Cerebellar nuclear complex (tissue), 1 donor: ENCODE measurements at places on chromosomes 11 and 22.

- DNase-seq, result no peak
Measured at GRCh38 chr11:75786101-75786736, 17.6 kb downstream of the DGAT2 start.

DNA sequence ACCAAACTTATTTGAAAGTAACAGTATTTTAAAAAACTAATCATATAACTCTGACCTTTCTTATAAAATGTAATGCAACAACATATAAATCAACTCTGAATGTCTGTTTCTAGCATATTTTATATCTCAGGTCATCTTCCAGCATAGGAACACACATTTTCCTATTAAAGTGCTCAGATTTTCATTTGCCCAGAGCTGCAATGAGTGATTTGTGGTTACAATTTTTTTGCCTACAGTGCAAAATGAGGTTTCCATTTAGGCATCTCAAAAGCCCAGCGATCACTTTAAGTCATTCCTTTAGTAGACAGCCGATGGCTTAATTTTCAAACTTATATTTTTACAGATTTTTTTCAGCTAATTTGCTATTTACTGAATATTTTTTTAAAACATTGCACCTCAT lies 1.0 kb downstream of the LYVE1 start:
- no peak for DNase-seq

DNA sequence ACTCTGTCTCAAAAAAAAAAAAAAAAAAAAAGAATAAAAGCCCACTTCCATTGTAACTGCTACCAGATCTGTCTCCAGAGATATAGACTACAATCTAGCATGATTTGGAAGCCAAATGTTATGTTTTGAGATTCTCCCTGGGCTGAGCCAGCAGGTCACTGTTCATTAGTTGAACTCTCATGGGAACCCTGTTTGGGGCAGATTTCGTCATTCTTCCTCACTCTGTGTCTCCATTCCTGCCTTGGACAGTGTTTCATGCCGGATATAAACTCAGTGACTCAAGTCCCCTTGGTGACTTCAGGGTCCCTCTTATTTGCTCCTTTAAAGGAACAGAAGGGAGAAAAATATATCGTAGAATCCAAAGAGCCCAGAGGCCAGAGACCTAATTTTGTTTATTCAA lies 378.1 kb downstream of the LARGE1 start:
- DNase-seq, result no peak

- DNase-seq, result no peak
Measured at GRCh38 chr11:106540001-106540400, 462.5 kb downstream of the AASDHPPT start.

- DNase-seq, result no peak
Measured at GRCh38 chr11:18264035-18264434, 2.0 kb upstream of the SAA1 start.

- no peak for DNase-seq
Measured at GRCh38 chr11:72676861-72677341, 2.7 kb upstream of the PDE2A start.

DNA sequence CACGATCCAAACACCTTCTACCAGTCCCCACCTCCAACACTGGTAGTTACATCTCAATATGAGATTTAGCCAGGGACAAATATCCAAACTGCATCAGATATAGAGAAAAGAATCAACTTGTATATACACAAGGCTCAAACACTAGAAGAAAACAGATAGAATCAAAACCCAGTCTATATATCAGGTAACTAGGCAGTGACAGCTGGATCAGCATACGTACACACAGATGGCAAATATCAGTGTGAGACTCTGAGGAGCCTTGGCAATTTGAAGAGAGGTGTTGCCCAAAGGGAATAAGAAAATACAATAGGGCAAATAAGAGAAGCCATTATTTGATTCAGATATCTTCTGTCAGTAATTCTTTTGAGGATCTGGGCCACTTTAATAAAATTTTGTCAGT lies 951.3 kb upstream of the CHORDC1 start:
- no peak for DNase-seq

GRCh38 chr11:110373051-110373702 lies 56.6 kb upstream of the FDX1 start:
- DNase-seq, result no peak

- DNase-seq, result no peak
Measured at GRCh38 chr11:62554387-62555167, 8.0 kb upstream of the AHNAK start.

DNA sequence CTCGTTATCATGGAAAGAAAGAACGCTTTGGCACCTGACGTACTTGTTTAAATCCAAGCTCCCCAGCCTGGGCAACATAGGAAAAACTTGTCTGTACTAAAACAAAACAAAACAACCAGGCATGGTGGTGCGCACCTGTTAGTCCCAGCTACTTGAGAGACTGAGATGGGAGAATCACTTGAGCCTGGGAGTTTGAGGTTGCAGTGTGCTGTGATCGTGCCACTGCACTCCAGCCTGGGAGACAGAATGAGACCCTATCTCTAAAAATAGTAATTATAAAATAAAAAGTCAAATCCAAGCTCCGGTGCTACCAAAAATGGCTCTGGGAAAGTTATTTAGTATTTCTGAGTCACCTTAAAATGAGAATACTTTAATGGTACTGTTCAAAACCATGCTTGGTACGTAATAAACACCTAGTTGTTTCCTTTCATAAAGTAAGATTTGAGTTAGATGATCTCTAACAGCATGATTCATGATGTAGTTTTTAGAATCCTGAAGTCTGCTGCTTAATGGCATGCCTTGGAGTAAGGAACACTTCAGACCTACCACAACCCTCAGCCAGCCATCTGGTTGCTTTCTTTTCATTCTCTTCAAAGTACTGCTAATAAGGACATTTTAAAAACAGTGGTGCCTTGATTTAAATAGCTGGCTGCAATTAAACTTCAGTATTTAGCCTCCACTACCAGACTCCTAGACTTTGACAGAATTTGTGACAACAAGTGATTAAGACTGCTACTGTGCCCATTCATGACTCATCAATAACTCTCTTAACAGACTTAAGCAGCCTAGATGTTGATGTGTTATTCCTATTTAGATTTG lies 8.4 kb downstream of the PPME1 start:
- no peak for DNase-seq

DNA sequence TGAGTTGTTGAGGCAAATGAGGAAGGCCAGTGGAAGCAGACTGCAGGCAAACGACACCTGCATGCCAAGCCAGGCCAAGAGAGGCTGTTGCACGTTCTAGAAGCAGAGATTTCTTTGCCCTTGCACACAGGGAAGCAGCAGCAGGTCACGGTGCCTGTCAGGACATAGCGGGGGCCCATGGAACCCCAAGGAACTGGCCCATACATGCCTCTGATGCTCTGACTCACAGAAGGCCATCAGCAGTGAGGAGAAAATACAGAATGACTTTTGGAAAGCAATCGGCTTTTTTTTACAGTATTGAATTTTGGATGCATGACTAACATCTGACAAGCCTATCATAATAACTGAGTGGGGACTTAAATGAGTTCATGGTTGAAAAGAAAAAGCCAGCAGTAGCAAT lies 123.9 kb downstream of the MPPED1 start:
- DNase-seq, result no peak

GRCh38 chr22:27680636-27681035 lies 120.9 kb downstream of the MN1 start:
- no peak for DNase-seq

GRCh38 chr22:27149921-27150543 lies 492.6 kb downstream of the MIAT start:
- DNase-seq, result no peak

DNA sequence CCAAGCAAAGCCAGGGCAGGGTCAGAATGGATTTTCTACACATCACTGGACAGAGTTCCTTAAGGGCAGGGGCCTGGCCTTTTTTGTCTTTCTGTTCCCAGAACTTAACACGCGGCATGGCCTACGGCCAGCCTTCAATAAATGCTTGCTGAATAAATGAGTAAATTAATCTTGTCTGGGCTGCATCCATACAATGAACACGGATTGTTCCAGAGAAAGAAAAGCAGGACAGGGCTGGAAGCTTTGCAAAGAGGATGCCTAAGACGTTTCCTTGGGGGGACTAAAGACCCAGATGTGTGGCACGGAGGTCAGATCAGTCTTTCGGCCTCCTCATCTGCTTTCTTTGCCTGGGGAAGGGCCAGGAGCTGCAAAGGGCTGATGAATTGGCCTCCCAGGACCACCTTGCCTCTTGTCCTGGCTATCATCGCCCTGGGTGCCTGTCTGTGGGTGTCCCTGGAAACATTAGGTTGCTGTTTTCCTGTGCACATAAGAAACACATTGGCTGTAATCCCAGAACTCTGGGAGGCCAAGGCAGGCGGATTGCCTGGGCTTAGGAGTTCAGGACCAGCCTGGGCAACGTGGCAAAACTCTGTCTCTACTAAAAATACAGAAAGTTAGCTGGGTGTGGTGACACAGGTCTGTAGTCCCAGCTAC lies 20.8 kb upstream of the RFPL3 start:
- DNase-seq, result no peak

DNA sequence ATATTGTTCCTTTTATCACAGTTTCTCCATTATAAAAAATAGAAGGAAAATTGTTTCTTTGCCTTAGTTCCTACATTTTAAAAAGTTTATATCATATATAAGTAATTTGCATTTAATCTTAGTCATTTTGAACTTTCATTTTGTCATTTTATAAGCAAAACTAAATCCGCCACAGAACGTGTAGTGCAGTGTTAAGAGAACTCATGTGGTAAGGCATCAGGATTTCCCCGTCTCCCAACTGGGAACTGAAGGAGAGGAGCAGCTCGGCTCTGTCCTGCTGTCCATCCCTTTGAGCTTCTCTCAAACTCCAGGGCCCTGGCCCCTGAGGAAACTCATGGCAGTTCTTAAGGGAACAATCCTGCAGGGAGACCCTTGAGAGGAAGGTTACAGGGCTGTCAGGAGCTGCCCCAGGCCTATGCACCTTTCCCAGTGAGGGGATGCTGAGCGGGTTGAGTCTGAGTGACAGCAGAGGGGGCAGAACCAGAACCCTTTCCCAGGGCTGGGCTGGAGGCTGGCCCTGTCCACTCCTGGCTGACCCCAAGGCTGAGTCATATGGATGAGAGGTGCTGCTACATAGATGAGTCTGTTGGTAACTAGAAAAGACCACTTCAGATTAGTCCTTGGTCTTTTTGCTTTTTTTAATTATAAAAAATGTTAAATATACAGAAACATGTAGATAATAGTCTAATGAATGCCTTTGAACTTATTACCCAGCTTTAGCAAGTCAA lies 333.1 kb downstream of the TBC1D22A start:
- DNase-seq, result no peak

DNA sequence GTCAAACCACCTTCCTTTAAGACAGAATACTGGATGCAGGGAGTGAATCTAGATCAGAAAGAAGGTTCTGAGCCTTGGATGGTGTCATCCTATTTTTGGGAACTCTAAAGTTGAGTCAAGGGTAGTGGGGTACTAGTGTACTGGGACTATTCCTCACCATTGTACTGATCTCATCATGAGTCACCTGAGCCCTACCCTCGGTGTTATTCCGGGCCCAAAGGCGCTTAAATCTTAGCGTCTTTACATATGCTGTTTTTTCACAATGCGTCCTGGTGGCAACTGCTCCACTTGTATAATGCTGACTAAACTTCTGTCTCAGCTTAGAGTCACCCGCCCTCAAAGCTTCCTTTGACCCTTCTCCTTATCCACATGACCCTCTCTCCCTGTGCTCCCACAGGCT lies 25.3 kb upstream of the PATE1 start:
- DNase-seq, result no peak

- DNase-seq, result no peak
Measured at GRCh38 chr11:125350206-125351032, 145.6 kb downstream of the FEZ1 start.

DNA sequence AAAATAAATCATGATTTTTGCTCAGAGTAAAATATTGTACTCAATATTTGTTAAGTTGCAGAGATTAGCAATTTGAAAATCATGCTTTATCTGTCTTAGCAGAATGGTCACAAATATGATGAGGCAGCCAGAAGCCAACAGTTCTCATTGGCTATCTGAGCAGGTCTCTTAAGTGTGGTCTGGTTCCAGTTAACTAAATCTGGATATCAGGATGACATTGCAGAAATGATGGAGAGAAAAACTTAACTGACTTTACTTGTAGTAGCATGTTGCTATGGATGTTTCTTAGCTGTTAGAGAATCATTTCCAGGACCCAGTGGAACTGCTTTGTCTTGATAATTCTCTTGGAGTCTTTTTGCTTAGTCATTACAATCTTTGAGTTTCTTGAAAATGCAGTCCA lies 1070.3 kb downstream of the JRKL start:
- no peak for DNase-seq

GRCh38 chr11:95725196-95725595 lies 64.4 kb downstream of the FAM76B start:
- no peak for DNase-seq

DNA sequence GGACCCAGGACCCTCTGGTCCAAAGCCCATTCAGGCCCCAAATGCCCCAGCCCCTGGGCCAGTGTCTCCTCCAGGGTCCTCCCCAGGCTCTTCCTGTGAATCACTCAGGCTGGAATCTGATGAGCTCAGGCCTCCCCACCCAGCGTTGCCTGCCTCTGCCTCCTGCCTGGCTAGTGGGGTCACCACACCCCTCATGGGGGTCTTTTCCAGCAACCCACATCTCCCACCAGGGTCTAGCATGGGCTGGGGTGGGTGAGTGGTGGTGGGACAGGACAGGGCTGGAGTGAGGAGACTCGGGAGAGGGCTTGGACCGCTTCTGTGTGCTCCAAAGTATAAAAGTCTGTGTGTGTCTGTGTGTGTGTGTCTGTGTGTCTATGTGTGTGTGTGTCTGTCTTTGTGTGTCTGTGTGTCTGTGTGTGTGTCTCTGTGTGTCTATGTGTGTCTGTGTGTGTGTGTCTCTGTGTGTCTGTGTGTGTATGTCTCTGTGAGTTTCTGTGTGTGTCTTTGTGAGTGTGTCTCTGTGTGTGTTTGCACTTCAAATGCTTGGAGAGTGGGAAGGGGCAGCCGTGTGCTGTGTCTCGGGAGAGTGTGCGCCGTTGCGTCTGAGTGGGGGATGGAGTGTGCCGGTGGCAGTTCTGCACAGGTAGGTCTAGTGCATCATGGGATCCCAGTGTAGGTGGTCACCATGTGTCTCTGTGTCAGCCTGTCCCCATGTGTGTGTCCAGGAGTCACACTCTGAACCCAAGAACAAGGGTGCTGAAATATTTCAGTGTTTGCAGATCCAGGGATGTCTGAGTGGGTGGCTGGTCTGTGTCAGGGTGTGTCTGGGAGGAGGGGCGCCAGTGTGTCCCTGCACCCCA lies 8.8 kb downstream of the RIN1 start:
- no peak for DNase-seq

DNA sequence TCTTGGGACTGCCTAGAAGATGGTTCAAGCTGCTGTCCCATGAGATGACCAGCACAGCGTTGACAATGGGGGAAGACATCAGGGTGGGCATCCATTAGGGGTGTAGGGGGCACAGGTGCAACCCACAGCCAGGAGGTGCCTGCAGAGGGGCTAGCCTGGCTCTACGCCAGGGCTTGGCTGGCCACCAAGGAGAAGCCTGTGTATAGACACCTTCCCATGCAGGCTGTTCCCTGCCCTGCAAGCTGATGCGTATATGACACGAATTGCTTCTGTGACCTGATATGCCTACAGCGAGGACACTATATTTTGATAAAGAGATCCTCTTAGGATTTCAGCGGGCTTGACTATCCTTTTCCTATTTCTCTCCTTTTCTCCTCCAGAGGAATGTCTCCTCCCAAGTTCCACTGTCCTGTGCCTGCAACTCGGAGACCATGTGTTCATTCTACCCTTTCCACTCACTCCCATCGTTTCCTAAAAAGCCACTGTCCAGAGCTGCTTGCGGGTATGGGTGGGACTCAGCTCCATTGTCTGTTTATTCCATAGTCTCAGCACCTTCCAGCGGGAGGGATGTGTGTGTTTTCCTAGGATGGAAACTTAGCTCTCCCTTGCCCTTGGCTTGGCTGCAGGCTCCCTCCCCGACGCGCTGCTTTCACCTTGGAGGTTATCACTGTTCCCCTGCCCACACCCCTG lies 56.1 kb downstream of the ST14 start:
- no peak for DNase-seq
